Jurkat, Clone E6-1 (cell line): ENCODE measurements at places on chromosomes 13 and 19.

DNA sequence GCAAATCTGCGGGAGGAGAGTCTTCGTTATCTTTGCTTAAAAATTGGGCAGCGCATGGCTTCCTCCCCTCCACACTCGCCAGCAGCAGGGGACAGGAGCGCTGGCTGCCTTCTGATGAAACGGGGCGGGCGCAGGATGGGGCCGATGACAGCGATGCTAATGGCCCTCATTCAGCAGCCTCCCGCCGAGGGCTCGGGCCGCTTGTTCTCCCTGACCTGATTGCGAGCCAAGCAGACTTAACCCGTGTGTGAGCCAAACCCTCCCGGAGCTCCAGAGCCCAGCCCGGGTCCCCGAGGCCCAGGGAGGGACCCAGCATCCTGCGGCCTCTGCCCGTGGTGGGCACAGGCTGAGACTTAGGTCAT lies 90.3 kb downstream of the KDM4B start:
- no peak for DNase-seq

DNA sequence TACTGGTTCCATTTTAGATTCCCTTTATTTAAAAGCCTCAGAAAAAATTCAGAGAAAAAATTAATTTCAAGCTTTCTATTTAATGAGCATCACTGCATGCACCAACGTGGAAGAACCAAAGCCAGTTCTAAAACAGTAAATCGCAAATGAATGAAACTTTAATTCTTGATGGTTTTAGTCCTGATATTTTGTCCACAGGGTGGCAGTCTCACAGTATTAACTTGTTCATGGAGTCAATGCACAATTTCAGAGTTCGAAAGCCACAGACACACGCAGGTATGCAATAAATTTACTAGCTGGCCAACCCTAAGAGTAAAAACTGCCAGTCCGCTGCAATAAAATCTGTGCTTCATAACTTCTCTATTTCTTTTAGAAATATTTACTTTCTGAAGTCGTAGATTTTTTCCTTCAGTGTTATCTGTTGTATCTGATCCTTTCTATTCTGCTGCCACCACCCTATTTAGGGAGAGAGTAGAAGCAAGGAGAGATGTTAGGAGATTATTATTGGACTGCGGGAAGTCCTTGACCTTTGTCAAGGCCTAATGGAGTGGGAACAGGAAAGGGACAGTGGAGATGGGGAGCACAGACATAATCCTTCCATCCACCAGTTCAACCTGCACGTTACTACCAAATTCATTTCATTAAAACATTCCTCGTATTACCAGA lies 7.0 kb upstream of the WBP4 start:
- peak; percentile 70 for DNase-seq

GRCh38 chr19:44723299-44723951 lies 24.5 kb downstream of the CEACAM16 start:
- DNase-seq, result no peak

DNA sequence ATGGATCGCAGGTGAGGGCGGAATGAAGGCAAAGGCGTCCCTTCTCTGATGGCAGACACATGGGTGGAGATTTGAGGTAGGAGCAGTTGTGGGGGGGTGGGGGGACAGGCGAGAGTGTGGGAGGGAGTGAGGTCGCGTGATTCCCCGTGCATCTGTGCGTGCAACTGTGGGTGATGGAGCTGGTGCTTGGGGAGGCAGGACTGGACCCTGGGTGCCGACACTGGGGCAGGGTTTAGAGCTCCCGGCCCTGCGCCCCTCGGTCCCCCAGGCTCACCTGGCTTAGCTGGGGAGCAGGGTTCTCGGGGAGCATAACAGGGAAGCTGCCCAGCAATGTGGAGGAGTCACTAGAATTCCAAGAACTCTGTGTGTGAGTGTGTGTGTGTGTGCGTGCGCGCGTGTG lies 3.4 kb downstream of the TMPRSS9 start:
- DNase-seq, result no peak

GRCh38 chr19:4186087-4186993 lies 3.9 kb downstream of the ANKRD24 start:
- DNase-seq, result peak; percentile 66

DNA sequence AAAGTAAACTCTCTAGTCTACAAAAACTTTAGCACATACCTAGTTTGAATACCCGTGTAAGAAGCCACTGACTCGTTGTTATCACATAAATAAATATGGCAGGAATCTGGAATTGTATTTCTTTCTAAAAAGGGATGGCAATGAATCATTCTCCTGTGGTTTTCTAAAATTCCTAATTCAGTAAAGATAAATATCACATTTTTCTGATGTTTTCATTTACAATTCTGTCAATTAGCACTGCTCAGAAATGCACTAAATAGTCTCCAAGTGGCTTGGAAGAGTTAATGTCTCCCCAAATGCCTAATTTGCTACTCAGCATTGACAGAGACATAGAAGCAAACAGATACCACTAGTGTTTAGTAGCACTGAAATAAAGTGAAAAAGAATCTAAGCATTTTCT lies 547.7 kb upstream of the SLITRK1 start:
- DNase-seq, result no peak

GRCh38 chr13:95433537-95433936 lies 119.0 kb upstream of the CLDN10 start:
- no peak for DNase-seq

DNA sequence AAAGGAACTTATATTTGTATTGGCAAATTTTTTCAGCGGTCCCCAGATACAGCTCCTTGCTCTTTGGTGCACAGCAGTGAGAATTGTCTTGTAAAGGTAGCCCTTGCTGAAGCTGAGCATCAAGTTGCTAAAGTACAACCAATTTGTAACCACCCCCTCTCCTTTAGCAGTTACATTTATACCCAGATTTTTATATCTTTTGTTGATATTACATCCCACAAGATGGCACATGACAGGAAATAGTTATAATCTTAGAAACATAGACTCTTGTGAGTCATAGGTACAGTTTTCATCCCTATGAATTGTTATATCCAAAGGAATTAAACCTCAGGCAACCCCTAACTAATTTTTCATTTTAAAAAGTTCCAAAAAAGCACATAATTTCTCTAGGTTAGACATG lies 523.0 kb upstream of the SLITRK1 start:
- DNase-seq, result no peak

GRCh38 chr13:56687131-56687530 lies 453.6 kb upstream of the PRR20A start:
- no peak for DNase-seq

DNA sequence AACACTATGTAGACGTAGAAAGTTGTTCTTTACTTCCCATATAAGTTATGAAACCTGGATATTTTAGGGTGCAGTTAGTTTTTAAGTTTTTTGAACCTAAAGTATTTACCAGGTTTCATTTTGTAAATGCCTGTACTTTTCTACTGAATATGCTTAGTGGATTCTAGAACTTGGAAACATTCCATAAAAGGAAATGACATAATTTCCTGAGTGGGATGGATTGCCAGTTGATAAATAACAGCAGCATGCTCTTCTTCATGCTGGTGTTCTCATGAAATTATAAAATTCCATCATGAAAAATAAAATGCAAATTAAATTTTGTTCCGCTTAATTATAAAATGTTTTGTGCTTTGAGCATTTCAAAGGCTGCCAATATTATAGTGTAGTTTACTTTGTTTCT lies 362.2 kb upstream of the PCDH20 start:
- no peak for DNase-seq
